ENCODE measurements at places on chromosomes 7 and 10. TPM values are rescaled to one million over a fixed set of nuclear protein-coding genes. Genes with fewer than 3 reads are reported as not detected.

- no peak for DNase-seq
These were observed 503.9 kb downstream of the KIF20B start for GRCh38 chr10:90205340-90205739.

DNA sequence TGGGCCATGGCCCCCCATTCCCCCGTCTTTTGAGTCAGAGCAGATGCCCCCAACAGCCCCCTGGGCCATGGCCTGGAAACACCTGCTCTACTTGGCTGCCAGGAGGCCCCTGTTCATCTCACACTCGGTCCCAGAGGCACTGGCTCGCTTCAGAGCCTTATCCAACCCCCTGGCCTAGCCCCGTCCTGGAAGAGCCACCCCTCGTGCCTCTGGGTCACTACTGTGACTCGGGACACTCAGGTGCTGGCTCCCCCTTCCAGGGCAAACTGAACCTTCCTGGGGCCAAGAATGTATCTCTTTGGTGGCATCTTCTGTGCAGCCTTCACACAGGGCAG is 7.0 kb downstream of the POLR2J start:
- DNase-seq: no peak

GRCh38 chr10:95241533-95241932 is 47.5 kb downstream of the ACSM6 start:
- peak; percentile 57 for DNase-seq

- peak; percentile 76 for DNase-seq
These were observed 48.5 kb upstream of the SLC29A3 start for GRCh38 chr10:71270301-71271220.

DNA sequence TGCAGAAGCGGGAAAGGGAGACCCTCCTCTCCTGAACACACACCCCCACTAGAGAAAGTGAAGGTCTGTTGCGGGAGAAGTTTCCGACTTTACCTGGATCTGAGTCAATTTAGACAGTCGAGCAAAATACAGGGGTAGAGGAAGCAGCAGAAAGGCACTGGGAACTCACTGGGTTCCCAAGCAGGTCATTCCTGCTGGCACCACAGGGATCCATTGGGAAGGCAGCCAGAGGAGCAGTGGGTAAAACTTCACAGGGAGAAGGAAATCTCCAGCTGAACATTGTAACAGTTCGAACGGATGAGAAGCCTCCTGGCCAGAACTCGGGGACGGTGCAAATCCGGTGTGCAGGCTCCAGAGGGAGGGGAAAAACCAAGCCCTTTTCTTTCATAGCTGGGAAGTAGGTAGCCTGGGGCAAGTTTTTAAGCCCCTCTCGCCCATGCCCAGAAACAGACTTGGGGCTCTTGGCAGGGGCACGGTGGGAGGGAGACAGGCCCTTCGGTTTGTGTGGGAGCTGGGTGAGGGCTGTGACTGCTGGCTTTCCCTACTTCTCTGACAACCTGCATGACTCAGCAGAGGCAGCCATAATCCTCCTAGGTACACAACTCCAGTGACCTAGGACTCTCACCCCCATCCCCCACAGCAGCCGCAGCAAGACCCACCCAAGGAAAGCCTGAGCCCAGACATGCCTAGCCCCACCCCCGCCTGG is 51.9 kb downstream of the DDC start:
- no peak for DNase-seq

DNA sequence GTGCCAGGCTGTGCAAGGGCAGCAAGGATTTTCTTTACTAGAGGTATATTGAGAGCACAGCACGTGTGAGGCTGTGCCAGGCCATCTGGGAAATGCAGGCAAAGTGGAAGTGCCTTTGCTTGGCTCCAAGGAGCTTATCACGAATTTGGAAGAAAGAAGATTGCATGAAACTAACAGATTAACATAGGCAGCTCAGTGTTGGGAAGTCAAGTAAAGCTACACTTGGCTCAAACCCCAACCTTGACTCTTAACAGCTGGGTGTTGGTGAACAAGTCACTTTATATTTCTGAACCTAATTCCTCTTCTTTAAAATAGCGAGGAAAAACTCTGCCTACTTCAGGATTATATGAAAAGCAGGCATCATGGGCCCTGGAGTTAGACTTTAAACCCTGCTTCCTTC is 105.2 kb downstream of the PLCE1 start:
- no peak for DNase-seq

DNA sequence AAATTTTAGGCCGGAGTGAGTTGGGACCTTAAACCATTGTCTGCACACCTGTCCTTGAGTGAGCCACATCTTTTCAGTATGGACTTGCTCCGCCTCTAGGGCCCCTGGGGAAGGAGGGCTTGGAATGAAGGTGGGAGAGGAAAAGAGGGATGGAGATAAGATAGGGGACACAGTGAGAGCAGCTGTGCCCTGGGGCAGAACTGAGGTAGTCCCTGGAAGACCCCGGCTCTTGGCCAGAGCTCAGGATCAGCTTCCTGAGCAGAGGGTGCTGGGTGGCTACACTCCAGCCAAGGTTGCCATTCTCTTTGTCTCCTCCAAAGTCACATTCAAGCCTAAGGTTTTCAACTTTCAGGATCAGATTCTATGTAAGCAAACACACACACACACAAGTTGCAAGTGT is 82.0 kb downstream of the MKI67 start:
- DNase-seq: no peak

DNA sequence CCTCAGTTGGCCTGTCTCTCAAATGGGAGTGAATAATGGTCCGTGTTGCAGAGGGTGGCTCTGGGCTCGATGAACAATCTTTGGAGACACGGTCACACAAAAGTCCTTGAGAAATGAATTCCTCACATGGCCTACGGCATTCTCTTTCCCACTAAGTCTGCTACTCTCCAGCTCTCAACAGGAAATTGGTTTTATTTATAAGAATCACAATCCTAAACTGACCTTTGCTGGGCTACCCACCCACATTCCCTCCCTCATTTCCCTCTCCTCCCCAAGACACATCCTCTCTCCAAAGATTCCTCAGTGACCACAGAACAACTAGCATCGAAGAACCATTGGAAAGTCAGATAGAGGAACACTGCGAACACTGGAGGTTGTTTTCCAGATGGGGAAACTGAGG is 4.7 kb downstream of the AFAP1L2 start:
- DNase-seq: no peak

GRCh38 chr7:36469236-36469635 is 79.6 kb downstream of the ANLN start:
- no peak for DNase-seq

DNA sequence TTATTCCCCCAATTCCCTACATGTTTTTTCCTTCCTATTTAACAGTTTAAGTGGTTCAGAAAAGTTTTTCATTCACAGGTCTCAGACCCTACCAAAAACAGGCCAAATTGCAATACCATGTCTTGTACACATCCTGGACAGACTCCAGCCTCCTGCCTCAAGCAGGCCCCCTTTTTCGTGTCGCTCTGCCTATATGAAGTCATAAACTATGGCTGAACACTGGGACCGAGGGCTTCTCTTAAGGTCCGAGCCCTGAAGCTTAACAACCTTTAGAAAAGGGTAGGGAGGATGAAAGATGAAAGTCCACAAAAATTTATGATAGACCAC is 1.4 kb downstream of the FBXW4 start:
- DNase-seq: no peak

DNA sequence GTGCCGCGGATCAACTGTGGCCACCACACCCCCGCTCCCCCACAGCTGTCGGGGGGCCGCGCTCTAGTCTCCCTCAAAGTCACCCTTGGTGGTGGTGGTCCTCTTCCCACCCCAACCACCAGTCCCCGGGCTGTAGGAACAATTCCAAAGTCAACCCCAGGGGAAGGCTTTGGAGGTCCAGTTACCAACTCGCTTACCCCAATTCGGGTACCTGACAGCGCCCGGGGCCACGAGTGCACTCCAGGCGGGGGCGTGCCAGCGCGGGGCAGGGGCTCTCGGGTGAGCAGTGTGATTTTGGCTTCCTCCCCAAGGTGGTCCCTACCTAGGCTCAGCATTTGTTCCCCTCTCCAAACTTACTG is 584 bp upstream of the ZMIZ1 start:
- no peak for DNase-seq

DNA sequence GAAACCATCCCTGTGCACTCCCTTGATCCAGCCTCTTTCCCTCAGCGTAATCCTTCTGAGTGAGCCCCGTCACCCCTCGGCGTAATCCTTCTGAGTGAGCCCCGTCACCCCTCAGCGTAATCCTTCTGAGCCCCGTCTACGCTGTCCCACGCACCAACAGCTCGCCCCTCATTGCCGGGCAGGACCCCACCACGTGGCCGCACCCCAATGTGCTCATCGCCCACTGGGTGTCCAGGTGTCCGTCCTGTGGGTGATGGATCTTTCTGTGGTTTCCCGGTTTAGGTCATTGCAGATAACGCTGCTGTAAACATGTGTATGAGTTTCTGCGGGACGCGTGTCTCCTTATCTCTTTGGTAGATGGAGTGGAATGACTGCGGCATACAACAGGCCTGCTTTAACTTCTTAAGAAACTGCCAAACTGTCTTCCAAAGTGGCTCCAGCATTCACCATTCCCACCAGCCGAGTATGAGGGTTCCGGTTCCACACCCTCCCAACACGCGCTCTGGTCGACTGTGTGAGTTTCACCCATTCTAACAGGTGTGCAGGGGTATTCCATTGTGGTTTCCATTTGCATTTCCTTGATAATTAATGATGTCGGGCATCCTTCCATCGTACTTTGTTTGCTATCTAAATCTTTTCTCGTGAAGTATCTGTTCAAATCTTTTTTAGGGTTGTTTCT is 42.1 kb upstream of the NKX6-2 start:
- DNase-seq: no peak

GRCh38 chr10:125006188-125006680 is 64.3 kb downstream of the ZRANB1 start:
- DNase-seq: no peak

The SEC23IP gene
- 27.4 TPM for total RNA-seq

The SPDYE16 gene
- not detected for total RNA-seq

The FAM25C gene
- not detected for total RNA-seq

The FKBP6 gene
- total RNA-seq: not detected

All from A172 (cell line).